ENCODE measurements at places on chromosomes 16 and 17.

DNA sequence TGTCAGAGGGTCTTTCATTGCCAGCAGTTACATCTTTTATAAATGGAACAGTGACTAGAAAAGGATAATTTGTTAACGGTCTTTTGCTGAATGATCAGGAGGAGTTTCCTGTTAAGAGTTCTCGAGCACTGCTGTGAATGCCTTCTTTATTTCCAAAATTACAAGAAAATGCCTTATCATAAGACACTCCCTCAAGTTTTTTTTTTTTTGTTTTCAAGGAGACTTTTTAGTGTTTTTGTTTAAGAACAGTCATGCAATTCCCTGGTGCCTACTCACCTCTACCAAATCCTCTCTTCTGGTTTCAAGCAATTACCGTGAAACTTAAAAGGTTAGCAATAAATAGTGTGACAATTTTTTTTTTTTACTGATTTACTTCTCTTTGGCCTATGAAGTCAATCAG, 19.0 kb upstream of the VWA3A start:
- DNase-seq, result no peak

DNA sequence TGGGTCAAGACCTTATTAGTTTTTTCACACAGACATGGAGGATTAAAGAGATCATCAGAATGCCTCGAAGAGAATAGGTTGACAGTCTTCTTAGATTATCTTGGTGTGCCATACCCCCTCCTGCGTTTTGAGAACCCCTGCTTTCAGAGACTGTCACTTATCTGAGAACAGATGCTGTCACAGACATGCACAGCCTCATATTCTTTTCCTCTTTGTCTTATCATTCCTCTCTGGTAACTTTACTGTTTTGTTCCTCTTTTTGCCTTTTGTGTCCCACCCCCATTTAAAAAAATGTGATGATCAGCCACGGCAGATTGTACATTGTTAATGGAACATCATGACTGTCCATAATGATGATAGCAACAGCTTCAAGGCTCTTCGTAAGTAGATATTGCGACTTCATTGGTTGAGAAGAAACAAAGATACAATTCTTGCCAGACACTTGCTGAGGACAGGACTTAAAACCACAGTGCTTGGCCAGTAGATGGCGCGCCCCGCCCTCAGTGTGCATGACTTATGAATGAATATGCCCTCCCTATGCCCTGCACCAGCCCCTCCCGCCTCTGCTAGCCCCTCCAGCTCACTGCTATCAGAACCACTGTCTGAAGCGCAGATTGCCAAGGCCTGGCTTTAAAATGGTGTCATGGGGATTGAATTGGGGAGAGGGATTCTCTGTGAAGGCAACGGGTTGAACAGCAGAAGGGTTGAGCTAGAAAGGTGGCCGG, 2.6 kb upstream of the PITPNC1 start:
- peak; percentile 45 for DNase-seq

DNA sequence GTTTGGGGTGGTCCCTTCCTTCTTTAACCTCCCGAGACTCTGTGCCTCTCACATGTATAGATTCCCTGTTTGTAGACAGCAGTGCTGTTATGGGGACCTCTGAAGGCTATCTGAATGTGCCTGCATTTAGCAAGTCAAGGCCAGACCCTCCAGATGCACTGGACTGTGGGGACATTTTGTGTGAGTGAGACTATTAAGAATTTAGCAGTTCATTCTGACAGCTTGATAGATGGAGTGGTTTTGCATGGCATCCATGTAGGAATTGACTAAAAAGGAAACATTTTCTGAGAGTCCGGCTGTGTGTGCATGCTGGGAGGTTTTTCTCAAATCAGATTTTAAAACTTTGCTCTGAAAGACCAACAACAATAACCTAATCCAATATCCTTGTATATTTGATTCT, 226.3 kb downstream of the MSI2 start:
- no peak for DNase-seq

DNA sequence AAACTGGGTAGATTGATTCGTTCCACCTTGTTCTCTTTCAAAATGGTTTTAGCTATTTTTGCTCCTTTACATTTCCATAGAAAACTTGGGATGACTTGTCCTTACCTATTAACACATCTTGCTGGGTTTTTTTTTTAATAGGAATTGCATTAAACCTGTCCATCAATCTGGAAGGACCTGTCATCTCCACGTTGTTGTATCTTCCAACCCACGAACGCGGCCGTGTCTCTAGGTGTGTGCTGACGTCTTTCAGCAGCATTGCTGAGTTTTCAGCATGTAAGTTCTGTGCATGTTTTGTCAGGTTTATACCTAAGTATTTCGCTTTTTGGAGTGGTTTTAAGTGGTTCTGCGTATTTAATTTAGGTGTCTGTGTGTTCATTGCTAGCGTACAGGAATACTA, 60.4 kb upstream of the GNG13 start:
- no peak for DNase-seq

- no peak for DNase-seq
Observed at GRCh38 chr16:83409347-83409746, 398.4 kb upstream of the HSBP1 start.

GRCh38 chr16:56363181-56363716, 62.1 kb downstream of the AMFR start:
- no peak for DNase-seq

- no peak for DNase-seq
Observed at GRCh38 chr16:87507351-87508069, 14.7 kb upstream of the ZCCHC14 start.

- no peak for DNase-seq
Observed at GRCh38 chr17:70775679-70776078, 606.3 kb downstream of the KCNJ2 start.

DNA sequence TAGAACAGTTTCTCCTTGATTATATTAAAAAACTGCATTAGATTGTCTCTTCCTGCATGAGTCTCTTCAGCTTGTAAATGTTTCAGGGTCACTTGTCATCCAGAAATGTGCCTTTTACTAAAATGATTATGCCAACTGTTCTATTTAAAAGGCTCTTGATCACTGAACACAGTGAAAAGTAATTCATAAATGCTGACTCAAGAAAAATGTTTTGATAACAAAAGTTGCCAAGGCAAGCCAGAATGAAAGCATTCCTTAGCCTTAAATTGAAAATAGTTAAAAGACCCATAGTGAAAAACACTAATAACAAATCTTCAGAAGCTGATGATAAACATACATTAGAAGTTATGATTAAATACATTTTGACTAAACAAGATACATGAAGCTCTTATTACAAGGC, 356.0 kb upstream of the KIF2B start:
- DNase-seq, result no peak

DNA sequence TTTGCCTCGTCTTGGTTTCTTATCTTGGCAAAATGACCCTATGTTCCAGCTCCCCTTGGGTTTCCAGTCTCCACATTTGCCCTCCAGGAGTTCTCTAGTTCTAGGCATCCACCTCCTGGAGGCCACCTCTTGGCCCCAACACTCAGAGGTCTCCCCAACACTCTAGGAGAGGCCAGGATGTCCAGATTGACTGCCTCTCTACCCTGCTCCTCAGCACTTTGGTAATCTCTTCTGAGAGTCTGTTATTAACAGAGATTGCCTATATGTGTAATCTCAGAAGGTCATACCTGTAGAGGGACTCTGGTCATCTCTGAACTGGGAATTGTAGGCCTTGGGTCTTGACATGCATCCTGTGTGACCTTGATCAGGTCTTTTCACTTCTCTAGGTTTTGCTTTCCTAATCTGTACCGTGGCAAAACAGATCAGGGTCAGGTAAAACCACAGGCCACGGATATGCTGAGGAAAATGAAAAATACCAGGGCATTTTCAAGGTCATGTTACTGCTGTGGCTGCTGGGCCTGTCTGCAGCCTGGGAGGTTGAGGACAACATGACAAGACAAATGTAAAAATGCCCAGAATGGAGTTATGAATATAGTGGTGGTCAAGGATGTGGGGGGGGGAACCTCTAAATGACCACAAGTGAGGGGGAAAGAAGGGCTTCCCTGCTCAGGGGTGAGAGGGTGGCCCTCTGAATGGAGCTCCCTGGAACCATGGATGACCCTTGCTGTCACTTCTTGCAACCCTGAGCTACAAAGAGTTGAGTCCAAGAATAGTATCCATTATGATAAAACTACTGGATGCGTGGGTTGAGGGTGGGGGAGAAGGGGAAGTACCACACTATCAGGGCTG, 5.0 kb upstream of the CCL4L2 start:
- DNase-seq, result no peak

GRCh38 chr16:88393034-88393433, 10.3 kb downstream of the ZNF469 start:
- DNase-seq, result no peak

DNA sequence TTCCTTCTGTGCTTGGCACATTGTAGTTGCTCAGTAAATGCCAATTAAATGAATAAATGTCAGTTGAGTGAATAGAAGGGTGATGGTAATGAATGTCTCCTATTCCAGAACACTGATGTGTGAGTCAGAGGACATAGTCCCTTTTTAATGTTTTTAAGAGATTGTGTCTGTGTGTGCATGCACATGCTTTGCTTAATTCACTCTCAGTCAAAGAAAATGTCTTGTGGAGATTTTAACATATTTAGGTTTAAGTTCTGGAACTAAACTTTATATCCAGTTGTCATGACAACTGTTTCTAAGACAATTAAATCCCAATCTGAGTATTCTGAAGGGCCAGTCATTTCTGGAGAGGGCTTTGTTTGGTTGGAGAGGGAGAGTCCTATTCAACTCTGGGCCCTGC, 255.3 kb upstream of the CDH11 start:
- no peak for DNase-seq

GRCh38 chr16:30925995-30926811, 2.8 kb downstream of the FBXL19 start:
- no peak for DNase-seq

GRCh38 chr17:15947271-15947670, 2.3 kb downstream of the ADORA2B start:
- no peak for DNase-seq

GRCh38 chr16:66113223-66113622, 253.3 kb upstream of the CDH5 start:
- no peak for DNase-seq

DNA sequence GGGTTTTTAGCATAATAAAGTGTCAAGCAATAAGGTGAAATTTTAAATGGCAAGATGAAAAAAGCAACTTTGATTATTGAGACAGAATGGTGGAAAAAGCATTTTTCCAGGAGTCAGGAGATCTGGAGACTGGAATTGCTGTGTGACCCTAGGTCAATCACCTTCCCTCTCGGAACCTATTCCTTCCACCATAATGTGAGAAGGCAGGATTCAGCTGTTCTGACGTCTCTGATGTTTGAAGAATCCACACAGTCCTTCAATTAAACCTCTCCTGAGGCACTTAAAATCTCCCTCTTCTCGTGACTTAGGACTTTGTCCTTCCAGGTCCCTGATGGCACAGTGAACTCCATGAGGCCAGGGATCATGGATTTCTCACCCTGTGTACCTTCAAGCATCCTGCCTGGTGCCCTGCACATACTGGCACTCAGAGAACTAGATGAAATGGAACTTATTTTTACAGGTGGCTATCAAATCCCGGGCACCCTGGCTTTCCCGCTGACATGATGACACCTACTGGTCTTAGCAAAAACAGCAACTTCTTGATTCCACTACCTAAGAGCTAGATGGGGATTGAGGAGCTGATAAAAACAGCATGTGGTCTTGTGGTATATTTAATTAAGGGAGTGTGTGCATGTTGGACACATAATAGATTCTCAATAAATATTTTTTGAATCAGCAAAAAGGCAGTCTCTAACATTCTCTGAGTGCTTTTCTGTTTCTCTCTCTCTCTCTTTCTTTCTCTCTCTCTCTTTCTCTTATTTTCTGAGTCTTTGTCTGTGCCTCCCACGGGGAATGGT, 2.3 kb upstream of the CCDC182 start:
- DNase-seq, result no peak

- no peak for DNase-seq
Observed at GRCh38 chr16:73122604-73123391, 74.9 kb upstream of the ZFHX3 start.

DNA sequence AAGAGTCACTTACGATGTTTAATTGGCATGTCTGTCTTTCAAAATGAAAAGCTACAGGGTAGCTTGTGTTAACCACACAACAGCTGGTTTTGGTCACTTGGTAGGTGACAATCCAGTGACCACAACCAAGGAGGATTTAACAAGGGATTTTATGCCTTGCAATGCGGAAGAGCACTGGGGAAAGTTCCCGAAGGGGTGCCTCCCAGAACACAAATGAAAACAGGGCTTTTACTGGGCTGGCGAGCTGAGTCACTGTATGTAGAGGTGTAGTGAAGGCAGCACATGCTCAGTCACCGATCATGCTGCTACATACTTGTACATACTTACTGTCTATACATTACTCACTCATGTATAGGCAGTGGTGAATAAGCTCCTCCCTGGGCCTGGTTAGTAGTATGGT, 483.5 kb downstream of the CDH13 start:
- DNase-seq, result no peak

- no peak for DNase-seq
Observed at GRCh38 chr16:12455287-12455798, 348.3 kb downstream of the CPPED1 start.

GRCh38 chr17:8365143-8365542, 11.4 kb downstream of the KRABD2 start:
- DNase-seq, result no peak

- DNase-seq, result no peak
Observed at GRCh38 chr16:86930001-86930400, 351.7 kb downstream of the FOXL1 start.

DNA sequence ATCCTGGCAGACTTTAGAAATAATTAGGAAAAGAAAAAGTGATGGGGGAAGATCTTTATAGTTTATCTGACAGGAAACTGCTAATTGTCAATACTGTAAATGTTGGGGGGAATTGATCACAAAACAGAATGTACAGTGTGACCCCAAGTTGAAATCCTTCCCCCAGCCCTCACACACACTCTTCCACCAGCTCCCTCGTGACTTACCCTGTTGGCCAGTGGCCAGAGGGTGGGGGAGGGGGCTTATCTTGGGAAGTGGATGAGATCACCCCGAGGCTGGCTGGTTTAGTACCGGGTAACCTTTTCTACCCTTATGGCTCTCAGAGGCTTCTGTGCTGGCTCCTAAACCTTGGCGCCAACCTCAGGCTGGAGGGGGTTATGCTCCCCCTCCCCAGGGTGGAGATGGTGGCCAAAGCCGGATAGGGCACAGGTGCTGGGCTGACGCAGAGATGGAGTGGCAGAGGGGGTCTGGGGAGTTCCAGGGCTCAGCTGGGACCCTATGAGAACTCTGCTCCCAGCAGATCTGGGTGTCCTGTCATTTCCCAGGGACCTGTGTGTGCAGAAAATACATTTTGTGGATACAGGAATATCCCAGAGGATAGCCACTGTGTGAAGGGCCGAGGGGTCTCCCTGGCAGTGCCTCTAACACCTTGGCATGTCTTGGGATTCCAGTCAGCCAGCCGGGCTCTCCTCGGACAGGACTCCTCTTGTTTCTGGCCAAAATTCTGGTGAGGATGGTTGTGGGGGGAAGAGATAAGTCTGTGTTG, 18.6 kb downstream of the CDH16 start:
- DNase-seq, result no peak

DNA sequence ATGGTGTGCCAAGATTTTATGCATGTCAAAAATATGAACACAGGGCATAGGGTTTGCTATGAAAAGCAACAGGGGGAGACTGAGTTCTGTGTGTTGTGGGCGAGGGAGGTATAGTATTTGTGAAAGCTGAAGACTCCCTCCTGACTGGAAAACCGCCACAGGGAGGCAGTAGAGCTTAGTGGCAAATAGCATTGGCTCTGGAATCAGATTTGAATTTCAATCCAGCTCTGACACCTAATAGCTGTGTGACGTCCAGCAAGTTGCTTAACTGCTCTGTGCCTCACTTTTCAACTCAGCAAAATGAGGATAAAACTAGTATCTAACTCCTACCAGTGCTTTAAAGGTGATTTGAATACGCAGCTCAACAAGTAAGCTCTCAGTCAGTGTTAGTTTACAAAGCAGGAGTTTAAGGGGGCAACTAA, 22.0 kb downstream of the KPNA2 start:
- DNase-seq, result no peak

GRCh38 chr17:39935909-39936308, 8.4 kb downstream of the LRRC3C start:
- no peak for DNase-seq

Measured in GM12892 (cell line).